ENCODE measurements at places on chromosomes 12 and 14.

GRCh38 chr12:29350080-29350479 is 30.9 kb downstream of the ERGIC2 start:
- no peak for DNase-seq

DNA sequence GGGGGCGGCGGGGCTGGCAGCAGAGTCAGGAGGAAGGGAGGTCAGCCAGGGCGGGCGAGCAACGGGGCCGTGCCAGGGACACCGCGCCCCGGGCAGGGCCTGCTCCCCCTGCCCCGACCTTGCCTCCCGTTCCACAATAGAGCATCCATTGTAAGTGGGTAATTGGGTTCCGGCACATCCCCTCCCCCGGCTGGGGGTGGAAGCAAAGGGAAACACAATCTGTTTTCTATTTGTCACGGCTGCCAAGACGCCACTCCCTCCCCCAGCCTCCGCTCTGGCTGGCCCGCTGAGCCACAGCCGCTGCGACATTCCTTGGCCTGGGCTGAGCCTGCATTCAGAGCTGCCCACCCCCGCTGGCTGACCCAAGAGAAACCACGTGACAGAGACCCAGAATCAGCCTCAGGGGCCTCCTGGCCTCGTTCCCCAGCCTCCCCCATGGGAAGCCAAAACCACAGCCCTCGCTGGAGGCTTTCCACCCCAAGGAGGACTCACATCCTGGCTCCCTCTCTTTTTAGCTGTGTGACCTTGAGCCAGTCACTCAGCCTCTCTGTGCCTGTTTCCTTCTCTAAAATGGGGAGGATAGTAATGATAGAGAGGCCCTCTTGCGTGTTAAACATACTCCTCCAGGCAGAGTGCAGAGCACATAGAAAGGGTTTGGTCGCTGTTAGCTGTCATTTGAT is 117.6 kb downstream of the SCARB1 start:
- no peak for DNase-seq

DNA sequence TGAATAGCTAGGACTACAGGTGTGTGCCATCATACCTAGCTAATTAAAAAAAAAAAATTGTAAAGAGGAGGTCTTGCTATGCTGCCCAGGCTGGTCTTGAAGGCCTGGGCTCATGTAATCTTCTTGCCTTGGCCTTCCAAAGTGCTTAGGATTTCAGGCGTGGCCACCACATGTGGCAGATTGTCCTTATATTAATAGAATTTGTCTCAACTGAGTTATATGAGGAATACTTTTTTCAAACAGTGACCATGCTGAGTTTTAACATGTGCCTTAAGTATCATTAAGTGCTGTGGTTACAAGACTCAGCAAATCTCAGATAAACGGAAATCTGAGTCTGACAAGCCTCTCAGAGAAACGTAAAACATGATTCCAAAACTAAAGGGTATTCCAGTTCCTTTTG is 83.2 kb upstream of the FERMT2 start:
- no peak for DNase-seq

DNA sequence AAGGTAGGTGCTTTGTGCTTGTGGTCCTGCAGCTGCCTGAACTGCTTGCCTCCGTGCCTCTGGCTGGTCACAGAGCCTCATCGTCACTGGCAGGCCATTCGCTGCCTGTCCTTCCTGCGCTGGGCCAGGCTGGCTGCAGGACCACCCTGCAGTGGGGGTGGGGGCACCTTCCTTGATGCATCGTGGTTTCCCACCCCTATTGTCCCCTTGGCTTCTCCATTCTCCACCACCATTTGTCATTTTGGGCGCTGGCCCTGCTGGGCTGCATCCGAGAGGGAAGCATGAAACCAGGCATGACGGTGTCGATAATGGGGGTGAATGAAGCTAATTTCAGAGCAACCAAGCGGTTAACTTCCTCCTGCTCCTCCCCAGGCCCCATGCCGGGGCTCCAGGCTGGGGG is 127.7 kb downstream of the NRXN3 start:
- DNase-seq: no peak

- DNase-seq: no peak
These were observed 20.6 kb downstream of the COX14 start for GRCh38 chr12:50132505-50133135.

DNA sequence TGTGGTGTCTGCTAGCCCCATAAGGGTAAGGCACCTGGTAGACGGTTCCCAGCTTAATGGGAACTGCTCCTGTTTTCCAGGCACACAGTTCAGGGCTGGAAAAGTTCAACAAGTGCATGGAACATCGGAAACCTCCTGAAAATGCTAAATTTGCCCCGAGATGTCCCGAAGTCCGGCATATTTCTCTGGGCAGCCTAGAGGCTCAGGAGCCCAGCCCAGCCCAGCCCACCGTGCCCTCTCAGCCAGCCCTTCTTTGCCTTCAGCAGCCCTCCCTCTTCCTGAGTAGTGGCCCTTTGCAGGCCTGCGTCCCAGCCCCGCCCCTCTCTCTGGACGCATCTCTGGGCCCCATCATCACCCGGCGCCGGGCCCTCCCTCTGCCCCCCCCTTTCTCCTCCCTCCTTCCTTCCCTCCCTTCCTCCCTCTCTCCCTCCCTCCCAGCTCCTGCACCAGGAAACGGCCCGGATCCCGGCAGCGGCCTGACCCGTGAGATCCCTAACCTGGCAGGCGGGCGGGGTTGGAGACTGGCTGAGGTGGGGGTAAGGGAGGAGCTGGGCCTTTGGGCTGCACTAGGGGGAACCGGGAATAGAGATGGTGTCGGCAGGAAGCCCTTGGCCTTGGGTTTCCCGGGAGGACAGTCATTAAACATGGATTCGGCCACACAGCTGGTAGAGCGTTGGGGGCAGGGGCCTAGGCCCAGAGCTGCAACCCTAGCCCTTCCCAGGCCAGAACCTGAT is at the start of gene BCL2L2:
Gene BCL2L2, plus strand, starts transcription at position 422 of the 734 bp plus-strand sequence. CDS start 935 bp downstream, outside the sequence.
- DNase-seq: no peak

DNA sequence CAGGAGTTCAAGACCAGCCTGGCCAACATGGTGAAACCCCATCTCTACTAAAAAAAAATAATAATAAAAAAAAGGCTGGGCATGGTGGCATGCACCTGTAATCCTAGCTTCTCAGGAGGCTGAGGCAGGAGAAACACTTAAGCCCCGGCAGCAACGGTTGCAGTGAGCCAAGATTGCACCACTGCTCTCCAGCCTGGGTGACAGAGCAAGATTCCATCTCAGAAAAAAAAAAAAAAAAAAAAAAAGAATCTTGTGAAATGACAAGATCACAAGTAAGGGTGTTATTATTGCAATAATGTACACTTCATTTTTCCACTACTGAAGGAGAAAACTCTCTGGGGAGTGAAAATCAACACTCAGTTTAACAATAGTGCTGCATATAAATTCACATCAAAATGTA is 8.8 kb upstream of the PTGR2 start:
- DNase-seq: no peak

DNA sequence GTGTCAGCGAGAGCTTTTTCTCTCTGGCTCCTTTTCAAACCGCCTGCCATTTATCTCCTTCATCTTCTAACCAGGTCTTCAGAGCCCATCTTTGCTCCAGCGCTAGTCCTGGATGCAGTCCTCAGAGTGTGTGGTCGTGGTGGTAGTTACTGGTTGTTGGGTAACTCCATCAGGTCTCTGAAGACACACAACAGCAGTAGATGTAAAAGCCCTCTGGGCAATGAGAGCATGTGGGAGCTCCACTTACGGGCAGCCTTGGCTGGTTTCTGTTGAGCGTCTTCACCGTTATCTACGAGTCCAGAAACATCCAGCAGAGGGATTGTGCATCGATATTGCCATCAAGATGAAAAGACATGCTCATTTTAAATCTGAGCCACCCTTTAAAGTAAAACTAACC is 61.2 kb downstream of the FBXL14 start:
- no peak for DNase-seq

DNA sequence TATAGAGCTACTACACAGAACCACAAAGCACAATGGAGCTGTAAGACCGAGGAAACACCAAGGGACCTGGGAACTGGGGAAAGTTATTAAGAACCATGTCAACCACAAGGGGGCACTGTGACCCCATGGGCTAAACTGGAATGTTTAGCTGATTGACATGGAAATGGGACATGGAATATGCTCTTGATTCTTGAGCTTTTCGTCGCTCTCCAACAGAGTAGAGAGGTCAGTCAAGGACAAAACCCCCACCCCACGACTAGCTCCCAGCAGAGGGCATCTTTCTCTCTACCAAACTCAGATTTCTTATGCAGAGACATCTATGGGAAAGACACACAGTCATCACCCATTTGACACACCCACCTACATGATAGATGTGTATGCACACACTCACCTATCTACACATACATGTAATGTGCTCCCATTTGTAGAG is 10.1 kb downstream of the NDRG2 start:
- peak; percentile 61 for DNase-seq

DNA sequence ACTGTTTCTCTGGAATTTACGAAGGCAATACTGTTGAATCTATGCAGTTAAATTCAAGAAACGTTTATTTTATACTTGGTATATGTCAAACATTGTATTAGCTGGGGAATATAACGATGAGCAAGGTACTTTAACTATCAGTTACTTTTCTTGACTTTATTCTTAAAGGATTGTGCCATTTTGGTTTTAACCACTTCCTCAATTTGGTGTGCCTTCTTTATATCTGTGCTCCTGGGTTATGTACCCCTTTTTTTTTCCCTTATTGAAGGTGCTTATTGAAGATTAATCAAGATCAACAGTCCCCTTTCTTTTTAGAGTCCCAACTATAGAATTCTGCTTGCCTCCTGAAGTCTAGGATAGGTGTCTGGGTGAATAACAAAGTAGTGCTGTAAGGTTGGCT is 5.8 kb downstream of the RAB21 start:
- DNase-seq: no peak

DNA sequence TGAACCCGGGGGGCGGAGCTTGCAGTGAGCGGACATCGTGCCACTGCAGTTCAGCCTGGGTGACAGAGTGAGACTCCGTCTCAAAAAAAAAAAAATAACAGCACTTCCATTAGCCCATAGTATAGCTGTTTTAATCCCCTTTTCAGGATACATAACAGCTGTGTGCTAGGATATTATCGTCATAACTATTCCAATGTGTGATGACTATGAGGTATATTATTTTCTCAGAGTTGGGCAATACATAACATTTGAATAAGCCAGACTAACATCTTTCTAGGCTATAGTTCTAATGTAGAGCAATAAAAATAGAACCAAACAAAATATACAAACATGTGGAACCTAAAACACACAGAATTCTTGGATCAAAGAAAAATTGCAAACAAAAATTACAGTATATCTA is 57.1 kb downstream of the MARK3 start:
- no peak for DNase-seq

GRCh38 chr14:36226164-36226563 is 49.6 kb upstream of the PTCSC3 start:
- DNase-seq: no peak

DNA sequence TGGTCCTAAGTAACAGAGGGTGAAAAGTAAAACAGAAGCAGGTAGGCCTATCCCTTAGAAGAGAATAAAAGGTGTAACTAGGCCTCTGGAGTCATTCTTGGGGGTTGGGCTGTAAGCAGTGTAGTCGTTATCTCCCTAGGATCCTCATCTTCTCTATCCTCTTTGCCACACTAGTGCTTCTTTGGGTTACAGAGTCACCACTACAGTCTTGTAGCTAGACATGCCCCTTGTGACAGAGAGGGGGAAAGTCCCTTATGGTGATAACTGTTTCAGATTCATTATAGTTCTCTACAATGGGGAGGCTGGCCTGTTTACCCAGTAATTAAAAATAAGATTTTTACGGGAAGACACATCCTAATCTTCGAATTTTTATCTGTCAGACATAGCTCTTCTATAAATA is 16.4 kb upstream of the SRP54 start:
- DNase-seq: no peak

GRCh38 chr12:19683178-19683927 is 244.1 kb downstream of the AEBP2 start:
- DNase-seq: no peak

DNA sequence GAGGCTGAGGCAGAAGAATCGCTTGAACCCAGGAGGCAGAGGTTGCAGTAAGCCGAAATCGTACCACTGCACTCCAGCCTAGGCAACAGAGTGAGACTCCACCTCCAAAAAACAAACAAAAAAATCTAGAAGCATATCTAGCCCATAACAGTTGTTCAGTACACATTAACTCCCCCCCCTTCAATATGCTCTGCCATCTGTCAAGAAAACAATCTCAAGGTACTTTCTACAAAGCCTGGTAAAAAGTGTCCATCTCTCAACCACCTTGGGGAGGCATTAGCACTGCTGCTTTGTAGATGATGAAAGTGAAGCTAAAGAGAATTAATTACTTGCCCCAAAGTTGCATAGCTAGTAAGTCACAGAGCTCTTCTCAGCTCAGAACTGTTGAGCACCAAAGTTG is 24.9 kb downstream of the LGALS3 start:
- no peak for DNase-seq

DNA sequence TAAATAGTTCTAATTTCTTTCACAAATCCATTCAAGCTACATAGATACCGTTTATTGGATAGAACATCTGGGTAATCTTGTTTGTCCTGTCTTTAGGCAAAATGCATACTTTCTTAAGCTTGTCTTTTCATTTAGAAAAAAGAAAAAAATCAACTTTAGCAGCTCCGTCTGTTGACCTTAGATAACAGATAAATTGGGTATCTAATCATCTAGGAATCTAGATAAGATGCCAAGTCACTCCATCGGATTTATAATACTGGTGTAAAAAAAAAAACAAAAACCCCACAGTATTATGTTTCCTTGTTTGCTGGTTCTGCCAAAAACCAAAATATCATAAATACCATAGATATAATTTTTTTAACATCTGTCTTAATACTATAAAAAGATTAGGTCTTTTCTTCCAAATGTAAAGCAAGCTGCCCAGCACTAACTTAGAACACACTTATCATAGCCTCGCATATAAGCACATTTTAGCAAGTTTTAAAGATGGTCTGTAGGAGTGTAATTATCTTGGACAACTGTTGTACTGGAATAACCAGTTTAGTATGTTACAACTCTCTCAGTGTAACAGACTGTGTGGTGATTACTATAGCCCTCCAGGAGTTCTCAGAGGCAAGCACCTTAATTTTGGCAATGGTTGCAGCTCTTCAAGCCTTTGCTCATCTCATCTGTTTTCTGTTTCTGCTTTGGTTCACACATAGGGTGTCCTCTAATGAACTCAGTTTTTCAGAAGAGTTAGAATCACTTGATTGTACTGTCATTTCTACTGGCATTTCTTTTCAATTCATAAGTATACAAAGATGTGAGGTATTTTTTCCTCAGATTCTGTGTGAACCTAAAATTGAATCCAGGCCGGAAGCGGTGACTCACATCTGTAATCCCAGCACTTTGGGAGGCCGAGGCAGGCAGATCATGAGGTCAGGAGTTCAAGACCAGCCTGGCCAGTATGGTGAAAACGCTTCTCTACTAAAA is 83.1 kb downstream of the ANO6 start:
- no peak for DNase-seq

DNA sequence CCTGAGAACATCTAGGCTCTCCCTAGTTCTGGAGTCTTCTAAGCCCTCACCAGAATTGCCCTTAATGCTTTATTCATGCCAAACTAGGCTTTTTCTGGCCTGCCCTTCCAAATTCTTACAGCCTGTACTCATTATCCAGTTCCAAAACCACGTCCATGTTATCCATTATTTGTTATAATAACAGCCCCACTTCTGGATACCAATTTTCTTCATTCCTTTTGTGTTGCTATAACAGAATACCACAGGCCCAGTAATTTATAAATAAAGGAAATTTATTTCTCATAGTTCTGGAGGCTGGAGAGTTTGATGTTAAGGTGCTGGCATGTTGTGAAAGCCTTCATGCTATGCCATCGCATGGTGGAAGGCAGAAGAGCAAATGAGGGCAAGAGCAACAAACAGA is 68.0 kb upstream of the AMIGO2 start:
- no peak for DNase-seq
